ENCODE measurements at places on chromosomes 6 and 20.
A peak's percentile ranks its signal among the peaks of the same experiment; 100 is the strongest.

DNA sequence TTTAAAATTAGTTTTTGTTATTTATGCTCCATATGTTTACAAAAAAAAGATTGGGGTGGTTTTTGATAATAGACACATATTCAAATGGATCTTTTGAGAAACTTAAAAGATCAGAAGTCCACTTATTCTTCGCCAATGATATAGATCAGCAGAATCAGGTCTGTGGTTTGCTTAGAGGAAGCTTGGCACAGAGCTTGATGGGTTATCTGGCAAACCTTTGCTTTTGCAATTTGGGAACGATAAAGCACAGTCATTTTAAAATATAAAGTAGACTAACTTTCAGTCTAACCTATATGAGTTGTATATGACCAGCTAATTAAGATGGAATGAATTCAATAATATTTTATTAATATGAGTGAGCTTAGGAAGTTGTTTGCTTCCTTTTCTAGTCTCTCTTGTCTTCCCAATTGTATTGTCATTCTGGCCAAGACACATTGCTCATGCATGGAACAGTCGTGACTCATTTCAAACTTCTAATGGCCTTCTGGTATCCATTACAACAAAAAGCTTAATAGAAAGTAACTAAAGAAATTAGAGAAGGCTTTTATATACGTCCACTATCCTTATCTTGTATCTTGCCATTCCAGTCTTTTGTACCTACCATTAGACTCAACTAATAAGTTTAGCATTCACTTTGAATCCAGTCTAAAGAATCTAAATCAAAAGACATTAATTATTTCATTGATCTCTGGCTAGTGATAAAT, 118.7 kb downstream of the TBX18 start:
- peak; percentile 23 for DNase-seq

DNA sequence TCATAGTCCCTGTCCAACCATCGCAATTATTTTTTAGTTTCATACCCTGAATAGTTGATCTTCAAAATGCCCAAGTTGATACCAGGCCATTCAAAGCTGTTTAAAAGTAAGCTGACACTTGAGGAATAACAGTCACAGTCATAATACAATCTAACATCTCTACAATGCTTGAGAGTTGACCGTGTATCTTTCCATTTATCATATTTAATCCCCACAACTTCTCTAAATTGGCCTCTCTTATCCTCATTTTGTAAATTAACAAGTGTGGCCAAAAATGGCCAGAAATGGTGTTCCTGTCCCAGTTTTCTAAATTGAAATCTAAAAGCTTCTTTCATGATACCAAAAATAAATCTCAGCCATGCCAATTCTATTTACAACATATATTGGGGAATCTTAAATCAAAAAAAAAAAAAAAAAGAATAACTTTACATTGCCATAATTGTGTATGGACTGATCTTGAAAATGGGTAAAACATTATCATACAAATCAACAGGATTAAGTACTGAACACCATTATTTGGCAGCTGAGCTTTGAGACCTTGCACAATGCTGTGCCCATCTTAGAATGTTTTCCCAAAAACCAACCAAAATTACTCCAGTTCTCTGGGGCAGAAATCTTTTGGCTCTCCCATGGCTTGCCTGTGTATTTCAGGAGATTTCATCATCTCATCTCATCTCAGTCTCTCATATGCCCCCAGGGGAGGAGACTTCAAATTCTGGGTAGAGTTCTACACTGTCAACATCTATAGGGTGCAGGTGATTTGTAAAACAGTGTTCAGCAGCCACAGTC, 448.7 kb upstream of the JARID2 start:
- DNase-seq, result peak; percentile 71

- peak; percentile 44 for DNase-seq
Measured at GRCh38 chr6:124870611-124871459, 91.4 kb upstream of the RNF217 start.

DNA sequence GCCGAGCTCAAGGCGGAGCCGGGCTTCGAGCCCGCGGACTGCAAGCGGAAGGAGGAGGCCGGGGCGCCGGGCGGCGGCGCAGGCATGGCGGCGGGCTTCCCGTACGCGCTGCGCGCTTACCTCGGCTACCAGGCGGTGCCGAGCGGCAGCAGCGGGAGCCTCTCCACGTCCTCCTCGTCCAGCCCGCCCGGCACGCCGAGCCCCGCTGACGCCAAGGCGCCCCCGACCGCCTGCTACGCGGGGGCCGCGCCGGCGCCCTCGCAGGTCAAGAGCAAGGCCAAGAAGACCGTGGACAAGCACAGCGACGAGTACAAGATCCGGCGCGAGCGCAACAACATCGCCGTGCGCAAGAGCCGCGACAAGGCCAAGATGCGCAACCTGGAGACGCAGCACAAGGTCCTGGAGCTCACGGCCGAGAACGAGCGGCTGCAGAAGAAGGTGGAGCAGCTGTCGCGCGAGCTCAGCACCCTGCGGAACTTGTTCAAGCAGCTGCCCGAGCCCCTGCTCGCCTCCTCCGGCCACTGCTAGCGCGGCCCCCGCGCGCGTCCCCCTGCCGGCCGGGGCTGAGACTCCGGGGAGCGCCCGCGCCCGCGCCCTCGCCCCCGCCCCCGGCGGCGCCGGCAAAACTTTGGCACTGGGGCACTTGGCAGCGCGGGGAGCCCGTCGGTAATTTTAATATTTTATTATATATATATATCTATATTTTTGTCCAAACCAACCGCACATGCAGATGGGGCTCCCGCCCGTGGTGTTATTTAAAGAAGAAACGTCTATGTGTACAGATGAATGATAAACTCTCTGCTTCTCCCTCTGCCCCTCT, 1.1 kb downstream of the CEBPB start:
- DNase-seq, result no peak

DNA sequence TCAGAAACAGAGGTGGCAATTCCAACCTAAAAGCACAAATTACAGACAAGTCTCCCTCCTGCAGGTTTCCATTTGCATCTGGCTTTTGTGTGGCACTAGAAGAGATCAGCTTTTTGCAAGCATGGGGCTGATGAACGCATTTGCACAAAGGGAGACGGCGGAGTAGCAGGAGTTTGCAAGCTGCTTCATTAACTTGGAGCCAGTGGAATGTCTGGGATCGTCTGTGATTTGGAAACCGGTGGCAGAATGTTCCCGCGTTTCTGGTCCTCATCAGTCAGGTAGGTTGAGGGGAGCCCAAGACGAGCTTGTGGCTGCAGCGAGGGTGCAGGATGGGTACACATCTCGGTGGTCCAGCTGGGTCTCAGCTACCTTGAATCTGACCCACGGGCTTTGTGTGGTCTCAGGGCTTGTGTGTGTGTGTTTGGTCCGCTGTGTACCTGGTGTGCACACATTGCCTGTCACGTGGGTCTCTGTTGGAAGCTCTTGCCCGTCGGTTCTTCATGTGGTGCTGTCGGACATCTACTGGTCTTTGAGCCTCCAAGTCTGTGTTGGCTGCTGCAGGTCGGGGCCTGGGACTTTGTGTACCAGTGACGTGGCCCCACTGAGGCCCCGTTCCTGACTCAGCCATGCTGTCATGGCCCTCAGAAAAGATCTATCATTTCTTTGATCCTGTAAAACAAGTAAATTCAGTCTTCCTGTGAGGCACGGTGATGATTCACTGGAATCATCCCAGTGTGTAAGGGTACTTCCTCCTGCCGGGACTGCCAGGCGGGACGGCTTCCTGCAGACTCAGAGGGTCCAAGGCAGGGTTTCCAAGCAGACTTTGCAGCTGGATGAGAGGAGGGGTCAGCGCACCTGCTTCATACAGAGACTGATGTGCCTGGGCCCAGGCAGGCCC, 12.4 kb upstream of the MYT1 start:
- no peak for DNase-seq

DNA sequence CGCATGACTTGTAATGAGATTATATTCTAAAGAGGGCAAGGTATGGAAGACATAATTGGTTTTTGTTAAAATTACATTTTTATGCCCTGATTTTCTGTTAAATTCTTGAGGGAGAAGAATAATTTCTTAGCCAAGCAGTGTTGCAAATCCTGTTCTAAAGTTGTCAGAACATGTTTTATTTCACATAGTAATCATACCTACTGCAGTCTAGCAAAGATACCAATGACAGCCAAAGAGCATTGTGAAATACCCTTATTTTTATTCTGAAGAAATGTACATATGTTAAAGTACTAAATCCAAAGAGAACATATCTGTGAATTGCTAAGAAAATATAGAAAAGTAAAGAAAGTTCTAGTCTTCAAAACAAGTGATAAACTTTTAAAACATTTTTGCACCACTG, 39.6 kb upstream of the SMIM8 start:
- no peak for DNase-seq

- no peak for DNase-seq
Measured at GRCh38 chr6:93218096-93218495, 201.3 kb downstream of the EPHA7 start.
